Cerebellum (tissue), 4 donors: ENCODE measurements at places on chromosomes 6 and 20. TPM values are rescaled to one million over a fixed set of nuclear protein-coding genes. Genes with fewer than 3 reads are reported as not detected.
A peak's percentile ranks its signal among the peaks of the same experiment; 100 is the strongest.

DNA sequence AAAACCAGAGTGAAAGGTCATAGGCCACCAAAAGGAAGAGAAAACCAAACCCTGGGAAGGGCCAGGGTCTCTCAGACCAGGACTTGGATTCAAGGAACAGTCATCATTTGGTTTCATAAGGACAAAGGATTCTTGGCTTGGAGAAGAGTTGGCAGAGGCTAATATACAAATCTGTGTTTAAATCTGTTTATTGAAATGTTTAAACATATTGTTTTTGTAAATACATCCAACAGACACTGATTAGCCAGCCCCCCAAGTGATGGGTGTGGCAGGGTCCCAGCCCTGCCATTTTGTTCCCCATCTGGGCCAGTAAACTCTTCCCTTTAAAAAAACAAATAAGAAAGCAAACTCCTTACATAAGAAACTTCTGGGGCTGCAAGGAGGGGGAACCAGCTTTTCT, 6.1 kb upstream of the ZNF831 start:
- DNase-seq = no peak

Gene PLCB4
- 36.4 TPM for total RNA-seq

GRCh38 chr6:109628158-109629000, 62.6 kb downstream of the AK9 start:
- no peak for DNase-seq

Gene CFAP61
- total RNA-seq = 5.0 TPM

GRCh38 chr20:60371384-60371783, 413.2 kb downstream of the CDH26 start:
- no peak for DNase-seq

Gene DEFB125
- total RNA-seq = not detected

Gene MRAP2
- total RNA-seq = 15.8 TPM

Gene ME1
- total RNA-seq = 4.0 TPM

Gene PTK6
- not detected for total RNA-seq

- no peak for DNase-seq
These were observed 117.8 kb upstream of the NEDD9 start for GRCh38 chr6:11350294-11350693.

DNA sequence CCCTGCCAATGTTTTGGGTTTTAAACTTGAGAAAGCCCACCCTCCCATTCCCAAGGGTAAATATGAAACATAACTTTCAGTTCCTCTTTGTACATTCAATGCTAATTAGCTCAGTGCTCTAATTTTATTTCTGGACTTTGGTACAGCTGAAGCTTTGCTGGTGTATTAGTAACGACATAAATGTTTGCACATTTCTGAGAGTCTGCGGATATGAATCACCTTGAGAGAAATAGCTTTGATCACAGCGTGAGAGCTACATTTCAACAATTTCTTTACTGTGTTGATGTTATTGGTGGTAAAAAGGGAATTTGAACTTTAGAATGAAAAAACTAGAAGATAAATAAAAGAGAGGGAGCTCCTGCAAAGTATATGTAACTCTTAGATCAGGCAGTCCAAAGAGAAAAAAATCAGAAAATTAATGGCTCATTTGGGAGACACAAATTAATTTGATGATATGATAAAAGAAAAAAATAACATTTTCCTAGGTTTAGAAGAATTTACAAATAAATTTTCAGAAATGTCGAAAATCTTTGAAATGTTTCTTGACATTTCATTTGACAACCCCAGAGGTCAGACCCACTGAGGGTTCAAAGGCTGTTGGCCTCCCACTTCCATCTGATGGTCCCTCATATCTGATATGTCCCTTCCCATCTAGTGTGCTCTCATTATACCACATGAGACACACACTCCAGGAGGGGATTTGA, 38.5 kb upstream of the CAP2 start:
- no peak for DNase-seq

- DNase-seq = no peak
These were observed 1.5 kb upstream of the ARFGEF2 start for GRCh38 chr20:48919882-48920526.

DNA sequence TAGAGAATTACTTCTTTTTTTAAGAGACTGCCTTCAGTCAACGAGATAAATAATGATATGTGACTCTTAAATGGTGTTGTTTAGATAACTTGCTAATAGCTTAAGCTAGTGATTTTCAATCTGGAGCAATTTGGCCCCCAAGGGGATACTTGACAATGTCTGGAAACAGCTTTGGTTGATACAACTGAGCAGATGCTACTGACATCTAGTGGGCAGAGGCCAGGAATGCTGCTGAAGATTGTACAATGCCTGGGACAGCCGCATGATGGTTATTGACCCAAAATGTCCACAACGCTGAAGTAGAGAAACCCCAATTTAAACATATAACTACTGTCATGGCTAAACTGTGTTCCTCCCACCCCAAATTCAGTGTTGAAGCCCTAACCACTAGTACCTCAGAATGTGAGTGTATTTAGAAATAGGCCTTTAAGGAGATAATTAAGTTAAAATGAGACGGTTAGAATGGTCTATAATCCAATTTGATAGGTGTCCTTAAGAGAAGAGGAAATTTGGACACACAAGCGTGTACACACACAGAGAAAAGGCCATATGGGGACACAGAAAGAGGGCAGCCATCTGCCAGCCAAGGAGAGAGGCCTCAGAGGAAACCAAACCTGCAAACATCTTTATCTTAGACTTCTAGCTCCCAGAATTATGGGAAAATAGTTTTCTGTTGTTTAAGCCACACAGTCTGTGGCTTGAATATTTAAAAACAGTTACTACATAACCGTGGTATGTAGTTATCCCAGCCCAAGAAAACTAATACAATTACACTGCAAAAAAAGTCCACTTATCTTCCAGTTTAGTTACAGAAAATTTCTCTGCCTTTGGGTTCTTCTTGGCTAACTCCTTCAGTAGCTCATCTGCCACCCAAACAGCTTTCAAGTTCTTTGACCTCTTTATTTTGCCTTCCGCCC, 22.2 kb downstream of the RWDD2A start:
- DNase-seq = peak; percentile 64

DNA sequence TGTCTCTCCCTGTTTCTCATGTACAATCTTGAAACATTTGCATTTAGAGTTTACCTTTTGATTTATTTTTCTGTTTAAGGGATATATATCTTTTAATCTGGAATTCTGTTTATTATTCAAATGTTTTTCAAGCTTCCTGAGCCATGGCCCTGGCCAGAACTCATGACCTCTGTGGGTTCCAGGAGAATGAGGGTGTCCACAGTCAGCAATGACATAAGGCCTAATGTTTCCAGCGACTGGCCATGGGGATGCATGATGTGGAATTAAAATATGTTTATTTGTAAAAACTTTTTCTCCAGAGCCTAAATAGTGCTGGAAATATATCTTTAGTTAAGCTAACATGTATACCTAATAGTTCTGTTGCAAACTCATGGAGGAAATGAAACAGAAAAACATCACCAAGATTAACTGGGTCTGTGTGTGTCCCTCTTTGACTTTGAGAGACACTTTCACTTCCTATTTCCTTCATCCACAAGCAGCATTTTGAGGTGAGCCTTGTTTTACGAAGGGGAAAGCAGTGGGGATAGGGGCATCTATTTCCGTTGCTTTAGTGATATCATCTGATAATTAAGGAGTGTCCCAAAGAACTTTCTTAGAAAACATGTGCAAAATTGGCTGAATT, 87.6 kb downstream of the SMOC2 start:
- DNase-seq = no peak

Gene CPNE5
- total RNA-seq = 6.9 TPM

DNA sequence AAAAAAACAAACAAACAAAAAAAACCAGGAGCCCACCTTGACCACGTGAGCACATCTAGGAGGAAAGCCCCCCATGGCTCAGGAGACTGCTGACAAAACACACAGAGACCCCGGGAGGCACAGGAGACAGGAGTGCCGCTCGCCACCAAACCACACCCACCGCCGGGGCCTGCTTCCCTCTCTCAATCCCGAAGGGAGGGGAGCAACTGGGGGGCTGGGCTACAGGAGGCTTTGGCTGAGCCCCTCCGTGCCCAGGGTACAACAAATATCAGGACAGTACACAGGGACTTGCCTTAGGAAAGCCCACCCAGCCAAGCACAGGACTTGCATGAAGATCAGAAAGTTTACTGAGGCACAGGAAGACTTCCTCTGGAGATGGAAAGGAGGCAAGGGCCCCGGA, 102.5 kb downstream of the TAF4 start:
- no peak for DNase-seq

Gene PRDM13
- 4.7 TPM for total RNA-seq

DNA sequence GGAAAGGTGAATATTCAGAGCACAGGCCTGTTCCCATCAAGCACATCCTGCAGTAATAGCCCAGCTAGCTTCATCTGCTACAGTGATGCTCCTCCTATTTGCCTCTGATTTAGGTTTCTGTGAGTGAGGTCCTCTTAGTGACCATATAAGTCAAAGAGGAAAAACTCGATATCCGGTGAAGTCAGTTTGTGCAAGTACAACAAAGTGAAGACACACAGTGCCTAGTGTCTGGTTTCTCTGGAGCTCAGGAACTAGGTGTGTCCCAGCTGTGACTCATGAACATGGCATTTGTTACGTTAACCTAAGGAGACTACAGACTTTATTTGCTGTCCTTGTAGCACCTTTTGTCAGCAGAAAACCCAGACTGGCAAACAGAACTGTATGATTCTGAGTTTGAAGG, 33.9 kb downstream of the EDN1 start:
- DNase-seq = no peak

DNA sequence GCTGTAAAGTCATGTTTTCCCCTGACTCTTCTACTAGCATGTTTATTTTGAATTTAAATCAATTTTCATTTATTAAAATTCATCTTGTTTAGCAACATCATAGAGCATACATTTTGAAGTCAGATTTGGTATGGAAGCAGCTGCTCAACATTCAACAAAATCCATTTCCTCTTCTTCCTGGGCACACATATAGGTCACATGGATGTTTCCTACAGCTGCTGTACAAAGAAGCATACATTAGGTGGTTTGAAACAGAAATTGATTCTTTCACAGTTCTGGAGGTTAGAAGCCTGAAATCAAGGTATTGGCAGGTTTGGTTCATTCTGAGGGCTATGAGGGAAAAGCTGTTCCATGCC, 495.2 kb downstream of the RFPL4B start:
- DNase-seq = no peak

DNA sequence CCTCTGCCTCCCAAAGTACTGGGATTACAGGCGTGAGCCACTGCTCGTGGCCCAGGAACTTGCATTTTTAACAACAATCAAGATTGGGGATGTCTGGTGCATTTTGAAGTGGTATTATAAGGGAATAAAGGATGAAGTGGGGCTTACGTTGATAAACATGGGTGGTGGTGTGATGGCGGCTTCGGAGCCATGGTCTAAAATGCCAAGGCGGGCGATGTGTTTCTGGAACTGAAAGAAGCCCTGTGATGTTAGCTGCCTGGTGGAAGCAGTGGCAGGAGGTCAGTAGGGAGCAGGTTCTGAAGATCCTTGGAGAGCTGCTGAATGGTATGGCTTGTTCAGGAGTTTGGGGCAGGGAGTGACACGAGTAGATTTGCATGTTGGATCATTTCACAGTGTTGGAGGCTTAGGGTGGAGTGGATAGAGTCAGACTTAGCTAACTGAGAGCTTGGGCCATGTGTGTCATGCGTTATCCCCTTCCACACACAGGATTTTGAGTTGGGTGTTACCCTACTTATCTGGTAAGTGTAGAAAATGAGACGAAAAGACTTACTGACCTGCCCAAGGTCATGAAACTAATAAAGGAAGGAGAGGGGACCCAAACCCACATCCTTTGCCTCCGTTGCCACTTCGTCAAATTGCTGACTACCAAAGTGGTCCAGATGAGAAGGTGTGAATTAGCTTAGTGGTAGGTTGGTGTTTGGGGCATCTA, 1.5 kb downstream of the NELFCD start:
- no peak for DNase-seq

Gene RNF182
- total RNA-seq = 18.6 TPM

Gene HLA-DPB1
- total RNA-seq = 1.8 TPM

Gene SLC22A23
- total RNA-seq = 40.4 TPM

GRCh38 chr20:61105395-61105794, 146.7 kb upstream of the CDH4 start:
- DNase-seq = no peak

Gene ABRACL
- total RNA-seq = 17.4 TPM
